ENCODE measurements at places on chromosomes 3 and 15.

GRCh38 chr15:80918196-80918783 lies 71.3 kb downstream of the MESD start:
- no peak for DNase-seq

GRCh38 chr3:187208159-187208558 lies 10.9 kb downstream of the RTP1 start:
- DNase-seq: no peak

- DNase-seq: no peak
Measured at GRCh38 chr3:118772547-118773011, 262.1 kb downstream of the IGSF11 start.

- no peak for DNase-seq
Measured at GRCh38 chr15:40985541-40986330, 32.5 kb downstream of the CHAC1 start.

- DNase-seq: no peak
Measured at GRCh38 chr3:134014270-134014669, 15.5 kb downstream of the SLCO2A1 start.

- no peak for DNase-seq
Measured at GRCh38 chr3:24110051-24110450, 165.0 kb downstream of the NR1D2 start.

- DNase-seq: no peak
Measured at GRCh38 chr3:104316118-104316517, 1050.6 kb upstream of the ALCAM start.

GRCh38 chr3:31452495-31453106 lies 80.1 kb upstream of the STT3B start:
- no peak for DNase-seq

- no peak for DNase-seq
Measured at GRCh38 chr15:95127356-95127755, 896.0 kb downstream of the MCTP2 start.

DNA sequence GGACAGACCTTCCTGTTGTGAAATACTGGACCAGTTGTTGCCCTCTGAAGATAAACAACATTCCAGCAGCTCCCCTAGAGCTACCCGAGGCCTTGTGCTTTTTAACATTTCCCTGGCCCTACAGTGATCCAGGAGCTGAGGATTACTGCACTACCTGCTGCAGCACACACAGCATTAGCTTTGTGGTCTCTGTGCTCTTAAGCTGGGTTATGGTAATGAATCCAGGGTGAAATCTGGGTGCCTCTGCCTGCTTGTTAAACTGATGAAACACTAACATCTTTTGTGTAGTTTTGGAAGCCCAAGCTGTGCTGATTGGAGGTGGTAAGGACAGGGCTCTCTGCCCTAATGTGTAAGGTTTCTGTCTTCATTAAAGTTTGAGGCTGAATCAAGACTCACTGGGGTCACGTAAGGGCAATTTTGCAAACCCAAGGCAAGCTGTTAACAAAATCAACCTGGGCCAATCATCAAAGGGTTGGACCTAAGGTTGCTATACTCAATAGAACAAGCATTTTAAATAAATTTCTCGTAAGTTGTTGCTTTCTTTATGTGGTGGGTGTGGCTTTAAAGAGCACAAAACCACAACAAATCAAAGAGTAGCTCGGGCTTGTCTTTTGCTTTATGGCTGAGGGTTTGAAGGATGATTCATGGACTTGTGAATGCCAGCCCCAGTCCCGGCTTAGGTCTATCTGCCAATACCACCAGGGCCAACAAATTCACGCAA lies 183.9 kb downstream of the TPRG1 start:
- DNase-seq: peak; percentile 15

- DNase-seq: no peak
Measured at GRCh38 chr15:63194880-63195568, 5.6 kb downstream of the RAB8B start.

DNA sequence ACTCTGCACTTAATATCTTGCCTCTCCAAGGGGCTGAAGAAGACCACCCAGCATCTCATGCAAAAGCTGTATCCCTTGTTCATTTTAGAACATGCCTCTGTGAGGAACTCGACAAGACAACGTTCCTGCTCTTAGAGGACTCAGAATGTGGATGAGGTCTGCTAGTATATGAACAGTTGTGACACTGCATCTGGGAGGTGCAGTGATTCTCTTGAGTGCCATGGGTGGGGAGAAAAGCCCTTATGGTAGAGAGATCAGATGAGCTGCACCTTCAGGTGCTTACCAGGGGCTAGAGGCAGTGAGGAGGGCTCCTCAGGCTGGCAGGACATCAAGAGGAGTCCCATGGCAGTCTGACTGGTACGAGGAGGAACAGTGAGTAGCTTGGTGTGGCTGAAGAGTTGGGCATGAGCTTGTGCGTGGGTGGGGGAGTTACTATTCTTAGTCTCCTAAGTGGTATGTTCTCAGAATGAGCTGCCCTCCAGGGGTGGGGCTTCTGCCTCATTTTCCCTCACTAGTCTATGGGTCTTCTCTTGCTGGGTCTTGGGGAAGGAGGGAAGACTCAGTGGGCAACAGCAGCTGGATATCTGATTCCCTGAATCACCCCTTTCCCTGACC lies 56.7 kb upstream of the ATP2B2 start:
- DNase-seq: no peak

DNA sequence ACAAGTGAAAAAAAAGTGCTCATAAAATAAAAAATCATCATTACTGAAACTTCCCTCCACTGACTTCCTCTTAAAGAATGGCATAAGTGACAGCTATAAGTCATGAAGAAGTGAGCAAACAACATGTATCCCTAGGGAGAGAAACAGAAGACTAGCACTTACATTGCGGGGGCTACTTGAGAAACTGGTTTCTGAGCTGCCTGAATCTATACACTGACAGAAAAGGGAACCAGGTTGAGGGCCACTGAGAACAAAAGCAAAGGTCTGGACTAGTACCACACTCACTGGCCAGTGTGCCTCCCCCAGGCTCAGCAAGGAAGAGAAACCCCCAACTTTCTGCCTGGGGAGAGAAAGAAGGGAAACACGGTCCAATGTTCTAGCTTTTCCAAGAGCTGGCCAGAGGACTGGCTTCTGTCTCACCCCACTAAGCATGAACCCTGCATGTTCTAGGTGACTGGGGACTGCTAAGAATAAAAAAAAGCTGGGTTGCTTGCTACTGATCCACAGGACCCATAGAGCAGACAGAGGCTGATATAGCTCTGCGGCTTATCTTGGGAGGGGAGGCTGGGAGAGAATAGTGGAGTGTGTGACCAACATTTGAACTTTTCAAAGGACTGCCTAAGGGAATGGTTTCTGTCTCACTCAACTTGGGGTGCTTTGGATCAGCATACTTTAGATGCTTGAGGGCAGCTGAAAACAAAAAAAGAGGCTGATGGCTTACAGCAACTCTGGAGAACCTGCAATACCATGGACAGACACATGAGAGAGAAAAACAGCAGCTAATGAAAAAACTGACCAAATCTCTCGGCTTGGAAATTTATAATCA lies 8.1 kb downstream of the RAD18 start:
- DNase-seq: no peak

- DNase-seq: no peak
Measured at GRCh38 chr3:119343719-119344118, 49.5 kb downstream of the ARHGAP31 start.

- DNase-seq: no peak
Measured at GRCh38 chr3:112778353-112778948, 68.2 kb downstream of the CD200R1L start.

DNA sequence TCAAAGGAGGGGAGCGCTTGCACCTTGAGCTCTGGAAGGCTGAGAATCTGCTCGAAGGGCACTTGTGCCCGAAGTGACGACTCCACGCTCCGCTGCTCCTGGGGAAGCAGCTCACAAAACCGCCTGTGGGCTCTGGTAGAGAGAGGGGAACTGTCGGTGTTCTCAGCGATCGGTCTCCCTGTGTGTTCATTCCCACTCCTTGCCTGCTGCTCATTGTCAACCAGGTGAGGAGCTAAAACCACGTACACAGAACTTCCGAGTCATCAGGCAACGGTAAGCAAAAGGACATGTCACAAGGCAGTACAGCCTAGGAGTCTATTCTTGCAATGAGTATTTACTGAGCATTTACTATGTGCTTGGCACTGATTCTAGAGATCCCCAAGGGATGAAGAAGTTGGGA lies 1.5 kb downstream of the CIB1 start:
- DNase-seq: no peak

- DNase-seq: peak; percentile 20
Measured at GRCh38 chr3:14925729-14926591, 21.4 kb upstream of the NR2C2 start.

- DNase-seq: no peak
Measured at GRCh38 chr15:94233441-94233840, 2.1 kb downstream of the MCTP2 start.

DNA sequence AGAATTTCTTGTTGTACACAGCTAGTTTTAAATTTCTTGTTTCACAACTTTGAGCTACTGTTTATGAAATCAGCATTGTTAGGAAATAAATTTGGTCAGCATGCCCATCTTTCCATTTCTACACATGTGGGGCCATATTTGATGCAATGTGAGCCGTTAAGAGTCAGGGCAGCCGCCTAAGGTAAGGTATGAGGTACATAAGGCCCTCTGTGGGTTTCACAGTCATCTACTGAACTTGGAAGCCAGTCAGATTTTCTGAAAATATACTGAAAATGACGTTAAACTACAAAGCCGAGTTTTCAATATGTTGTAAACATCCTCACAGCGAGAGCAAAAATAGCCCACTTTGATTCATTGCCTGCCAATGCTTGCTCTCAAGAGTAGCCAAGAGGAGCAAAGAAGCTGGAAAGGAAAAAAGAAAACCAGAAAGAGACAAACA lies 94.7 kb upstream of the PDZRN3 start:
- DNase-seq: peak; percentile 49

DNA sequence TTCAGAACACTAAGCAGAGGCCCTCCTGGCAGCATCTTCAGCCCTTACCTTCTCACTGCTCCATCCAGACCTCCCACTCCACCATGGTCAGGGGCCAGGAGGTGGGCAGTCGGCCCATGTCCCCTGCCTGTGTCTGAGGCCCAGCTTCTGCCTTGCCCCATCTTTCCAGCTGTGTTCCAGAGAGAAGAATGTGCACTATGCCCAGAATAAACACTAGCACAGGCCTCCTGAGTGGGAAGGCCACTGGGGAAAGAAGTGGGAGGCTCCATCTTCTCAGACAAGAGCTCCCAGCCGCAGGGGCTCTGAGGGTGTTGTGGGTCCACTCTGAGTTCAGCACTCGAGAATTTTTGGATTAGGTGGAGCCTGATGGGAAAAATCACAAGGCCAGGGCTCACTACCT lies 44.5 kb downstream of the ADCY5 start:
- DNase-seq: no peak

DNA sequence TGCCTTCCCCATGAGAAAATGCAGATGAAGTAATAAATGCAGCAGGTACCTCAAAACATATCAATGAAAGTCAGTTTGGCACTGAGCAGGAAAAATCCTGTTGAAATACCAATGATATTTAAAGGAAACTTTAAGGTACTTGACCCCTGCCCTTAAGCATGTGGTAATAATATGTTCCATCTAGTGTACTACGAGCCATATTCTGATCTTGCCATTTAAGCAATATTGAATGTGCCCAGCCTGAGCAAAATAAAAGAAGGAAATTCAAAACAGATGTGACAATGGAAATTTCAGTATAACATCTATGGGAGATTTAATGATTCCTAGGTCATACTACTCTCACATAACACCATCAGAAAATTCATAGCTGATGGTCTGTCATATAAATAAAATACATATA lies 191.8 kb upstream of the CGNL1 start:
- DNase-seq: no peak

DNA sequence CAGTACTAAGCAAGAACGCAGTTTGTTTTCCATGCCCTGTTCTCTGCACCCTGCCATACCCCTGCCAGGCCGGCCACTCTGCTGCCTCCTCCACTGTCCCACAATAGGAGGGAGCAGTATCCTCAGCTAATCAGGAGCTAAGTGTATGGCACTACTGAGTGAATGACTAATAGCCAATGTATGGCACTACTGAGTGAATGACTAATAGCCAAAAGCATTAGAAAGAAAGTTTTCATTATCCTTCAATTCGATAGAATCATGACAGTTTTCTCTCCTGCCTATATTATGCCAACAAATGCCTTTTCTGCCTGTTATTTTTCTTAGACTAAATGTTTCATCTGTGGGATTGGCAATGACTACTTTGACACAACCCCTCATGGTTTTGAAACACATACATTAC lies 107.5 kb upstream of the CHRM5 start:
- DNase-seq: no peak

- DNase-seq: peak; percentile 38
Measured at GRCh38 chr15:82197733-82198594, 64.6 kb downstream of the EFL1 start.

GRCh38 chr3:128490915-128491690 lies 1.9 kb downstream of the GATA2 start:
- DNase-seq: no peak

DNA sequence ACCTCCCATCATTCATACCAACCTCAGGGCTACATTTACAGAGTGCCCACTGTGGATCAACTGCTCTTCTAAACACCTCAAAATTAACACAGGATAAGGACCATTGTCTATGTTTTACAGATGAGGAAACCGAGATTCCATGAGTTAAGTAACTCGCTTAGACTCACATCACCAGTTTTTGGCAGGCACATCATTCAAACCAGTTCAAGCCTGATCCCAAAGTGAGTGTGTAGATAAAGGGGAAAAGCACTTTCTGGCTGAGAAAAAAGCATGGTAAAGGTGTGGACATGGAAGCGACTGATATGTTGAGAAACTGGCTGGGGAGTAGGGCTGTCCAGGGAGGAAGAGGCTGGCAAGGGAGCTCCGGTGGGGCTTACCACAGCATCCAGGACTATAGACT lies 193.7 kb upstream of the RORA start:
- no peak for DNase-seq

DNA sequence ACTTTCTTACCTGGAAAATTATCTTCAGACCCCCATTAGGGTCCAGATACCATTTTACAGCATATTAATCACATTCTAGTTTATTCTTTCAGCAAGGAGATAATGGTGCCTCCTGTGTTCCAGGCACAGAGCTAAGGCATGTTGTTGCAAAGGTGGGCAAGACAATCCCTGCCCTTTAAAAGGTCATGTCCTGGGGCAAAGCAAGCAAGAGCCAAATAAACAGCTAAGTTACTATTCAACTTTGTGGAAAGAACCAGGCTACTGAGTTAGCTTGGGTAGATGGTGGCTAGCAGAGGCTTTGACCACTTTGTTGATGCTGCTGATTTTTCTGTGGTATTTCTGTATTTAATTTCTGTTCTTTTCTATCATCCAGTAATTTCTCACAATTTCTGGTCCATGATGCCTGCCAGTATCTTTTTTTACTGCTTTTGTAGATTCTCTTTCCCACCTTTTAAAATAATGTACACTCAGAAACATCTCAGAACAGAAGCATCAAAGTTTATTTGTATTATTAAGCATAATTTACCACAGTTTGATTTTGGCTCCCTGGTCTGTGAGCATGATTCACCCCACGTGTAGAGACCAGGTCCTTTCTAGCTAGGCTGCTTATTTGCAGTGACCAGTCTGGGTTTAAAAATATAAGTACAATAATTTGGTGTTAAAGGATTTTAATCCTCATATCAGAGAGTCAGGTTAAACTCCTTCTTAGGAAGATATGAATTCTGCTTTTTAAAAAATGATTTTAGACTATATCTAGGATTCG lies 71.5 kb downstream of the LRRC28 start:
- no peak for DNase-seq

GRCh38 chr15:25694239-25694584 lies 168.9 kb downstream of the ATP10A start:
- no peak for DNase-seq
